NCI-H187 (cell line): ENCODE measurements at places on chromosomes 16 and 17.

DNA sequence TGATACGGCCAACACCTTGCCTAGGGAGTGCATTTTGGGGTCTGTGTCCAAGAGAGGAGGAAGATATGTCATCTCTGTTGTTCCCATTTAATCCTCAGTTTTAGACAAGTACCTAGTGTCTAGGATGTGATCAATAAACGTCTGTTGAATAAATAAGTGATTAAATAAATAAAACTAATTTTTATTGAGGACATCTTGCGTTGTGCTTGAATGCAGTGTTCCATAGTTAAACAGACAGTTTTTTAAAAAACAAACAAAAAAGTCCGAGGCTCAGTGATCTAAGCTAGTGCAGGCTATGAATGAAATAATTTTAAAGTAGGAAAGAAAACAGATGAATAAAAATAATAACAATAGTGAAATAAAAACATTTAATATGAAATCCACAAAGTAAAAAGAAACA, 283.0 kb upstream of the MAF start:
- DNase-seq, result no peak

DNA sequence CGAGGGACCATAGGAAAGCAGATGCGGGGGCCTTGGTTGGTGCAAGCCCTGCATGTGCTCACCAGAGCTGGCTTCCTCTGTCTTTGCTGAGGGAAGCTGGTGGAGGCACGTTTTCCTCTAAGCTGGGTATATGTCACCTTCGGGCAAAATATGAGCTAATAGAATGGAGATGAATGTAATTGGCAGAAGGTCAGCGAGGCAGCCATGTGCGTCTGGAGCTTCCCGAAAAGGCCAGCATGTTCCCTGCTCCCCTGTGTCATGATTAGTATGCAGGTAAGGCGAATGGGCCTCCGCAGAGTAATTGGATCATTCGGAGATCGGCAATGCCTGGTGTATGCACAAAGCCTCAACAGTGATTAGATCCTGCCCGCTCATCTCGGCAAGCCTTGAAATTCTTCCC, 806.2 kb upstream of the EEF2KMT start:
- no peak for DNase-seq

- DNase-seq, result no peak
Measured at GRCh38 chr16:85621698-85622428, 8.7 kb downstream of the GSE1 start.

DNA sequence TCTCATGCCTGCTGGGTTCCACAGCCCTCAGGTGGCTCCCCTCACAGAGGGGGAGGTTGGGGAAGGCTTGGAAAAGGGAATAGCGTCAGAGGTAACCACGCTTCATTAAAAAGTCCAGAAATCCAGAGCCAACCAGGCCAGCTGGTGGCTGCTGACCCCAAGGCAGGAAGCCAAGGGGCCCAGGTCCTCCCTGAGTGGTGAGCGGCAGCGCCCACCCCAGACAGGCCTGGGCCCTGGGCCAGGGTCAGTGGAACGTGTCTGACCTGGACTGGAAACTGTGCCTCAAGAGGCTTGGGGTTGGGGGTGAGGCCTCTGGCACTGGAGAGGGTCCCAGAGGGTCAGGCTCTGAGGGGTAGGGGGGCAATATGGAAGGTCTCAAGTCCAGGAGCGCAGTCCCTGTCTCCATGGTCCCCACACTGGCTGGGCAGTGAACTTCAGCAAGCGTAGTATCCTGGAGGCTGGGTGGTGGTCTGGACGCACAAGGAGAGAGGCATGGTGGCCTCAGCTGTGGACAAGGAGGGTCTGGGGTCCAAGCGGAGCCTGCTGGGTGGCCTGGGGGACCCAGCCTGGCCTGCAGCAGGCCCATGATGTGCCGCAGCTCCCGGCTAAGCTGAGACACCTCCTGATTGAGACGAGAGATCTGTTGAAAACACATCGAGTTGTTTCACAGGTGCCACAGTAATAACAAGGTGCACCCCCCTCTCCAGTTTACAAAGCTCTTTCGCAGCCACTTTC, 5.2 kb upstream of the RAB5C start:
- DNase-seq, result no peak
